ENCODE measurements at places on chromosomes 5 and 9.

DNA sequence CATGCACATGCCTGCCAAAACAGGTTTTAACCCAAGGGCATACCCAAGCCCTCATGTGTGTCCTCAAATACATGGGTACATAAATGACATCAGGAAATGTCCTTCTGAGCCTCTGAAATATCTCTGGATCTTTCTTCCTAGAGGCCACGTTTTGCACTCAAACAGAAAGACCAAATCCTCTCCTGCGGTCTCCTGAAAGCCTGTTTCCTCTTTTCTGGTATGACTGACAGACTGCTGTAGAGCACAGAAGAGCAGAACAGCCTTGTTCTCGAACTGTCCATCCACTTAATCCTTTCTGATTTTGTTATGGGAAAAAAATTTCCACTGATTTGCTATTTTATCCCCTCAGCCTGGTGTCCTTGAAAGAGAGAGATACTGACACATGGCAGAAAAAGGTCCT lies 107.2 kb downstream of the ASTN2 start:
- no peak for DNase-seq

DNA sequence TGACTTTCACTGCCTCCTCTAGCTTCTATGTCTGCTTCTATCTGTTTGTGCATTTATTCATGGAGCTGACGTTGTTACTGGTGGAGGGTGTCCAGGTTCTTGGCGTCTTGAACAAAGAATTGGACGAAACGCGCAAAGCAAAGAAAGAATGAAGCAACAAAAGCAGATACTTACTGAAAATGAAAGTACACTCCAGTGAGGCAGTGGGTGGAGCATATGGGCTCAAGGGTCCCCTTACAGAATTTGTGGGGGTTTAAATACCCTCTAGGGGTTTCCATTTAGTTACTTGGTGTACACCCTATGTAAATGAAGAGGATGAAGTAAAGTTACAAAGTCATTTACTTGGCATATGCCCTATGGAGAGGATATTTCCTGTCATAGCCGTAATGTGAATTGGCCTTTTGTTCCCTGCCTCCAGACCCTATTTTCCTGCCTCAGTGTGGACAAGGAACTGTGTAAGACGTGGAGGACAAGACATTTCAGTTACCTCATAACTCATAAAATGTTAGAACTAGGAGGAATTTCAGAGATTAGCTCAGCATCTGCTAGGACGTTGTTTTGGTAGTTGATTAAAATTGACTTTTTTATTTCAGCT lies 3.1 kb downstream of the POLR3G start:
- DNase-seq, result no peak

DNA sequence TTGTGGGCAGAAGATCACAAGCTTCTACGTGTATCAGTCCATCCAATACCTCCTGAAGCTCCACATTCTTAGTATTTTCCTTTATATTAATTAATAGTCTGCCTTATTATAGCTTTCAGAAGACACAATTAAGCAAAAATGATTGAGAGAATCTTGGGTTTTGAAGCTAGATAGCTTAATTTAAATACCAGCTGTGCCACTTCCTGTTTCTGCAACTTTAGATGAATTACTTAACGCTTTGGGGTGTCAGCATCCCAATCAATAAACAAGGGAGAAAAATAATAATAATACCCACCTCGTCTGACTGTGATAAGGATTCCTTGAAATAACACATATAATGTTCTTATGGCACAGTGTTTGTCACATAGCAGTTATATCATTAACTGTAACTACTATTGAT lies 44.7 kb upstream of the HTR4 start:
- DNase-seq, result no peak

GRCh38 chr9:35537913-35538312 lies 48.0 kb downstream of the RUSC2 start:
- no peak for DNase-seq

DNA sequence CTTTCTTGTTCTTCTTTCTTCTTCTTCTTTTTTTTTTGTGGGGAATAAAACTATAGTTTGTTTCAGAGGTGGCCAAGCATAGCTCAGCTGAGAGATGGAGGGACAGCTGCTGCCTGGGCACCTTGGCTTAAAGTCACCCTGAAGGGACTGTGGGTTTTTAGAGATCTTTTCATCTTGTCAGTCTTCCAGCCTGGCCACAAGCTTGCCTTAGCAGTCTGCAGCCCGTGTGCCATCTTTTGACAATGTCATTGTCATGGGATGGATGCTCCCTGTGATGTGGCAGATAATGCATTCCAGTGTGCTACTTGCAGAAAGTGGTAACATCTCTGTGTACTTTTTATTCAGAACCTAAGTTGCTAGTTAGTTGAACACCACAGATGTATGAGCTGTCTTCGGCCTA lies 280.8 kb downstream of the FANCC start:
- DNase-seq, result no peak

GRCh38 chr5:90279091-90279490 lies 130.5 kb downstream of the CETN3 start:
- DNase-seq, result no peak

DNA sequence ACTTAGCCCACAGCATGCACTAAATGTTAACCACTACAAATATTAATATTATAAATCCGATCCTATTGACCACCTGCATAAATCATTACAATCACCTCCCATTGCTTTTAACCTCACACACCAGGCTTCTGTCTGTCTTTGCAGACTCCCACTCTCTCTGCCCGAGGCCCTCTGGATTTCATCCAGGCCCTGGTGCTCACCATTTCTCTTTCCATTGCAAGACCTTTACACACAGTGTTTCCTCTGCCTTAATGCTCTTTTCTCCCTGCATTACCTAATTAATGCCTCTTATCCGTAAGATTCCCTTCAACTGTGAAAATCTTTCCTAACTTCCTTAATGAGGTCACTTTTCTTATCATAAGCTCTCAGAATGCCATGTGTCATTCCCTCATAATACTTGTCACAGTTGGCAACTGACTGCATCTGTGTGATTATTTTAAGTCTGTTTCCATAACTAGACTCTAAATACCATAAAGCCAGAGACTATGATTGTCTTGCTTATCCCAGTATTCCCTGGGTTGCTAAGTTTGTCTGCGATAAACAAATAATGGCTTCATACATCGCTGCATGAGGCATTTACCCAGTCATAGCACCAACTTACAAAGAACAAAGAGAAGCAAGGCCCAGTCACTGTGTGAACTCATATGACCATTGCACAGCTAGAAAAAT lies 155.1 kb downstream of the CCDC192 start:
- no peak for DNase-seq

DNA sequence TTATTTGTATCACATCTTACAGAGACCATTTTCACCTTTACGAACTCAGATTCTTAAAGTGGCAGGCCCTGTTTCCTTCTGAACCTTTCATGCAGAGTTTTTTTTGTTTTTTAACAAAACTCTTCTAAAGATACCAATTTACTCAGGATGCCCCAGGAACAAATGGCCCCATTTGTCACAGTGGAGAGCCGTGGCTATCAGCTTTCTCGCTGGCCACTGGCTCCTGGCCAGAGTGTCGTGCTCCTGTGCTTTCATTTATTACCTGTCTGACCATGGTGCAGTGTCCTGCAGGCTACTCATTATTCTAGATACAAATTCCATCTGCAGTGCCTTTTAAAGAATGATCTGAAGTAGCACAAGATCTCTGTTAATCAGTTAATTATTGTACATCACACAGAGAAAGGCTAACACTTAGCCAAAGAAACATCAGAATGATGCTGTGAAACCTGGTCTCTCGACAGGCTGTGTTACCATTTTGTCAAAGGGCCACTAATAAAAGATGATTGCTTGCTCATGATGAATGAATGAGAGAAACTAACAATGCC lies 27.8 kb downstream of the ADRA1B start:
- DNase-seq, result no peak

GRCh38 chr5:136001466-136001981 lies 27.3 kb upstream of the TGFBI start:
- DNase-seq, result no peak

DNA sequence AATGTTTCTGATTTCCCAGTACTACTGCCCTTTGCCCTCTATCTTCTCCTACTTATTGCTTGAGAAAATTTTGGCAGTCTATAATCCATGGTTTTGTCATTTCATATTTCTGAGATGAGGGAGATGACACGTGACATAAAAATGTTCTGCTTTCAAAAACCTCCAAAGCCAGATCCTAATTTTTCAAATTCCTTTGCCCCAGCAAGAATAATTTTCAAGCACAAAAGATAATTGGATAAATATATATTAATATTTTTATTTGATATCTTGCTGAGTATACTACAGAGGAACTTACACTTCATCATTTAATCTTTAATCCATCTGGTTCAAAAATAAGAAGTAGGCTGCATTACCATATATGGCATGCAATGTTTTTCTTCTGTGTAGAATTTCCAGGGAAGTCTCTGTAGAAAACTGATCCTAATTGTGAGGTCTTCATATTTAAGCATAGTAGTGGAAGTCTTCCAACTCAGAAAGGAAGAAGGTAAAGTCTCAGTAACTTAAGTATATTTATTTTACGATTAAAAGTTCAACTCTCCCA lies 1738.8 kb downstream of the EFNA5 start:
- no peak for DNase-seq

DNA sequence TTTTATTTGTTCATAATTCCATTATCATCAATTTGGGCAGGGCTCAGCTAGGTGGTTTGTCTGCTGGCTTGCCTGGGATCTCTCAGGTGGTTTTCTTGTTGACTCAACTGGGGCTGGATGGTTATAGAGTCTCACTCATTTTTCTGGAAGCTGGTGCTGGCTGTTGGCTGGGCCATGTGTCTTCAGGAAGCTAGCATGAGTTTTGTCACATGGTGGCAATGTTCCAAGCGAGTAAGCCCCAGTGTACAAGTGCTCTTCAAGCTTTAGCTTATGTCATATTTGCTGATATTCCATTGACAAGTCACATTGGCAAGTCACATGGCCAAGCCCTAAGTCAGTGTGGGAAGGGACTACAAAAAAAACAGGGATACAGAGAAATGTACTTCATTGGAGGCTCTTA lies 2.3 kb upstream of the RASEF start:
- no peak for DNase-seq

Data from NCI-H2081 (cell line).